Heart left ventricle (tissue), 16 donors: ENCODE measurements at places on chromosomes 1 and 21. TPM values are rescaled to one million over a fixed set of nuclear protein-coding genes. Genes with fewer than 3 reads are reported as not detected.

DNA sequence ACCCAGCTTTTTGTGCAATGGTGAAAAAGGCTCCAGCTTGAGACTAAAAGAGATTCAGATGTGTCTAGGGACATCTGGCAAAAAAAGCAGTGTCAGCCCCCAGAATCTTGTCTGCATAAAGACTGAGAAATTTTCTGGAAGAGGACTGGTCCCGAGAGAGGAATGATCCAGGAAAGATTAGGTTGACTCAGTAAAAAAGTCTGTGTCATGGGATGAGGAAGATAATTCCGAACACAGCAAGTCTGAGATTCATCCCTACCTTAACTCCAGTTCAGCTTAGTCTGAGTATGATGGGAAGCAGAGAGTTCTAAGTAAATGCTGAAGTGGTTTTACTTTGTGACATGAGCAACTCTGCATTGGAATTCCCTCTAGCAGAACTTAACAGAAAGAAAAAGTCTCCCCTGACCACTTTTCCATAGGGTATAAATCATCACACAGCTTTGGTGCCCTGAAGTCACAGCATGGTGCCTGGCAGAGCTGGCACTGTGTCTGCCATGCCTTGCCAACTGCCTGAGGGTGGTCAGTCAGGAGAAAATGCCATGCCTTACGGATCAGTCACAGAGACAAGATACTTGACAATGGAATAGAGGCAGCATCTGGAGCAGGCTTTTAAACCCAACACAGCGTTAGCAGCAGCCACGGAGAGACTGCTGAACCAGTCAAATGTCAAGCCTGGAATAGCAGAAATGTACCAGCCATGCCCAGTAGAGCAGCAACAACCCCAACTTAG lies 153.4 kb downstream of the ZC3H11B start:
- H3K4me3 ChIP-seq, result no peak overlapping the region
- H3K27ac ChIP-seq, result no peak overlapping the region
- no peaks in the 10 kb centered on the region for H3K36me3 ChIP-seq
- no peaks in the 10 kb centered on the region for H3K27me3 ChIP-seq
- DNase-seq, result no peak

DNA sequence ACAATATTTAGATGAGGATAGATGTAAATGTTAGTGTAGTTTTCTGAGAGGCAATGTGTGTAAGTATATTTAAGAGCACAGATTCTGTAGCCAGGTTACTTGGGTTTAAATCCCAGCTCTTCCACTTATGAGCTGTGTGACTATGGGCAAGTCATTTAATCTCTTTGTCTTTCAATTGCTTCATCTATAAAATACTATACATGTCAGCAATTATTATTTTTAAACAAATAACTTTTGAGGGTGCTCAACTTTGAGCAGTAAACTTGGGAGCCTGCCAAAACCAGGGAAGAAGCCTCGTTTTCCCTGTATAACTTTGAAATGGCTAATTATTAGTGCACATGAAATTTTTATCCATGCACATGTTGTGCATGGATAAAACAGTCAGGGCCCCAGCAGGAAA lies 222.8 kb downstream of the FOXD2 start:
- no peaks in the 10 kb centered on the region for H3K27me3 ChIP-seq
- no peak for DNase-seq
- H3K4me1 ChIP-seq, result peaks cover 8% of the 10 kb centered on the region
- H3K36me3 ChIP-seq, result no peaks in the 10 kb centered on the region
- no peak overlapping the region for H3K27ac ChIP-seq
- H3K4me3 ChIP-seq, result no peak overlapping the region

GRCh38 chr1:33867684-33868083 lies 3.8 kb downstream of the HMGB4 start:
- no peak for DNase-seq
- H3K4me1 ChIP-seq, result no peaks in the 10 kb centered on the region
- no peak overlapping the region for H3K4me3 ChIP-seq
- no peaks in the 10 kb centered on the region for H3K27me3 ChIP-seq
- H3K27ac ChIP-seq, result no peak overlapping the region

DNA sequence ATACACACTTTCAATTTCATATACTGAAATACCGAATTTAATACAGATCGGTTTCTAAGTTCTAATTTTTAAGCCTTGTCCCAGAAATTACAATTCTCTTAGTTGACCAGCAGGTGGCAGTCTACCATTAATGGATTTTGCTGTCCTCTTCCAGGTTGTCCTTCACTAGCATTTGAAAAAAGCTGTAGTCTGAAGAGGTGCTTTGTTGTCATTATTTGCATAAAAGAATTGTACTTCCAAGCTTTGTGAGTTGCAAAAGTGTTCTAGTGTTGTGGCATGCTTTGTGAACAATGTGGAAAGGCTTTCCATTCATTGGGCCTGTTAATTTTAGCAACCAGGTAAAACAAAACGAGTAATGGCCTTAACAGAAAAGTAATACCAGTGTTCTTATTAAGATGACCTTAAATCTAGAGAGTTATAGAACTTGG lies 193.6 kb downstream of the RPS6KC1 start:
- no peak overlapping the region for H3K27ac ChIP-seq
- H3K36me3 ChIP-seq, result peaks cover 23% of the 10 kb centered on the region
- no peaks in the 10 kb centered on the region for H3K27me3 ChIP-seq
- no peak overlapping the region for H3K4me3 ChIP-seq

DNA sequence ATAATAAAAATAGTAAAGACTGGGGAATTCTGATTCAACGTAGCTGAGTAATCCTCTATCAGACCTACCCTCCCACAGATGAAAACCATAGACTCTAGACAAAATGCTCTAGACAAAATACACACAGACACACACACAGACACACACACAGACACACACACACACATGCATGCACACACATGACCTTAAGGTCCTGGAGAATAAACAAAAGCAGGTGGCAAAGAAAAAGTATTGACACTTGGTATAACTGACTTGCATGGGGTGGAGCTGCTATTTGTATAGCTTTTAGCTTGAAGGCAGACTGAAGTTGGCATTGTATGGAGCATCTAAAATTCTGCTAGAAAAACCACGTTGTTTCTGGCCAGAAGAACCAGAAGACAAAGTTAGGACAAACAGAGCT lies 29.3 kb downstream of the C1orf141 start:
- DNase-seq, result no peak
- no peaks in the 10 kb centered on the region for H3K36me3 ChIP-seq
- H3K27ac ChIP-seq, result no peak overlapping the region
- H3K27me3 ChIP-seq, result no peaks in the 10 kb centered on the region

GRCh38 chr1:157363660-157364140 lies 188.6 kb downstream of the FCRL5 start:
- no peaks in the 10 kb centered on the region for H3K36me3 ChIP-seq
- no peak overlapping the region for H3K27ac ChIP-seq
- DNase-seq, result no peak
- H3K27me3 ChIP-seq, result no peaks in the 10 kb centered on the region
- H3K4me1 ChIP-seq, result no peaks in the 10 kb centered on the region
- H3K4me3 ChIP-seq, result no peak overlapping the region

GRCh38 chr1:209433649-209434031 lies 149.9 kb upstream of the CAMK1G start:
- H3K4me3 ChIP-seq, result no peak overlapping the region
- H3K27ac ChIP-seq, result no peak overlapping the region
- H3K36me3 ChIP-seq, result no peaks in the 10 kb centered on the region
- DNase-seq, result no peak
- H3K4me1 ChIP-seq, result no peaks in the 10 kb centered on the region
- no peaks in the 10 kb centered on the region for H3K27me3 ChIP-seq

GRCh38 chr1:36108314-36108713 lies 16.7 kb downstream of the COL8A2 start:
- H3K4me3 ChIP-seq, result no peak overlapping the region
- no peak for DNase-seq
- no peaks in the 10 kb centered on the region for H3K36me3 ChIP-seq

DNA sequence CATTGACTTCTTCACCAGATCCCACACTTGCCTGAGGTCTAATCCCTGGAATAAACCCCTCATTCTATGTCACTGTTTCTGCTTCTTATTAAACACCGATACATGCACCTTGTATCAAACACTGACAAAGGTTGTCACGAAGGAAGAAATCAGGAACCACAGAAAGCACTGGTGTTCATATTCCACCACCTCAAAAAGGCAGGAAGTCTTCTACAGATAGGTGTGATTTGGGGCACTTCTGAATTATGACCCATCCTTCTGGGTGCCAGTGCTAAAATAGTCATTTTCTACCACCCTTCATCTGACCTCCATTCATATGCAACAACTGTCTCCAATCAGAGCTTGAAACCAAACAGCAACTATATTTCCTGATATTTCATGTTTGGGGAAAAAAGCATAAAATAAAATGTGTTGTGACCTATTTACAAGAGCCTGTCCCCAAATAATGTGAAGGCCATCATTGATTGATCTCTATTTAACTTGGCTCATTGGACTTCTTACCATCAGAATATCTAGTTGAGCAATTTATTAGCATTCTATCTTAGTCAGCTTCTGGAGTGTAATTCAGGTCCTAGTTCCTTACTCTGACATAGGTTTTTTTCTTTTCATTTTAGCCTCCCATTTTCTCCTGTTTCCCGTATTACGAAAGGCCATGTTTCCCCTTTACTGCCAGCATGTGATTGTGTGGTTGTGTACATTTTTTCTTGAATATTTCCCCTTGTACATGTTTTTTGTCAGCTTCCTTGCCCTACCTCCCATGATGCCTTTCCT lies 43.1 kb downstream of the DUSP10 start:
- H3K4me3 ChIP-seq, result no peak overlapping the region
- H3K27me3 ChIP-seq, result no peaks in the 10 kb centered on the region
- no peak overlapping the region for H3K27ac ChIP-seq

GRCh38 chr21:35273333-35273732 lies 224.2 kb upstream of the RUNX1 start:
- DNase-seq, result no peak
- H3K27me3 ChIP-seq, result no peaks in the 10 kb centered on the region
- H3K4me3 ChIP-seq, result no peak overlapping the region
- H3K36me3 ChIP-seq, result no peaks in the 10 kb centered on the region

The MAP1LC3C gene
- total RNA-seq, result 0.58 TPM
